RPMI7951 (cell line): ENCODE measurements at places on chromosomes 2 and 18. TPM values are rescaled to one million over a fixed set of nuclear protein-coding genes. Genes with fewer than 3 reads are reported as not detected.

DNA sequence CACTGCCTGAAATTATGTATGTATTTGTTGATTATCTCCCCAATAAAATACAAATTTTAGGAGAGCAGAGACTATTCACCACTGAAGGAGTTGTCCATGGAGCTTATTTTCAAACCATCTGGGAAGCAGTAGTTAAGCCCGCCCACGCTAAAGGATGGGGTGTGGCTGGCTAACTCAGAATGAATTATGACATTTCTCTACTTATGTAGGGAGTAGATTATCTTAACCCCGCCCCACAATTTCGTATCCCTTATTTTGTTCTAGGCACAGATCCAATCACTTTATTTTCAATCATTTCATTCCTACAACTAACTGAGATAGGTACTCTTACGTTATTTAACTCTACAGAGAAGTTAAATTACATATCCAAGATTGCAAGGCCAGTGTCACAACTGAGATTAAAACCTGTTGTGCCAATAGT lies 1.4 kb upstream of the LAPTM4A start:
- DNase-seq = peak; percentile 84

DNA sequence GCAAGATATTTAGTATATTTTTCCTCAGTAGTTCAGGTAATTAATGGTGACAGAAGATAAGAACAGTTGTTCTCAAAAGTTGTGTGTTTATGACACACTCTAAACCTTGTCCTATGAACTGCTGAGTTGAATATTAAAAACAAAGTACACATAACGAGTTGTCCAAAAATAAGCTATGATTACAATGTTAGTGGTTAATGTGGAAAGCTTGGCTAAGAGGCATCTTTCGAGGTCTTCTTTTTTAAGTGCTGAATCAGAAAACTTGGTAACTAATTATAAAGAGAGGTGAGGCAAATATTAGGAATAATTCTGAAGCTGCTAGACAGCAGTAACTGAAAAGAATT lies 1088.7 kb downstream of the SUCLG1 start:
- no peak for DNase-seq

GRCh38 chr18:59990121-59990823 lies 90.5 kb downstream of the PMAIP1 start:
- peak; percentile 6 for DNase-seq

The DYTN gene
- total RNA-seq = not detected in 2 replicates

- no peak for DNase-seq
Measured at GRCh38 chr2:85436836-85437487, 18.4 kb downstream of the SH2D6 start.

DNA sequence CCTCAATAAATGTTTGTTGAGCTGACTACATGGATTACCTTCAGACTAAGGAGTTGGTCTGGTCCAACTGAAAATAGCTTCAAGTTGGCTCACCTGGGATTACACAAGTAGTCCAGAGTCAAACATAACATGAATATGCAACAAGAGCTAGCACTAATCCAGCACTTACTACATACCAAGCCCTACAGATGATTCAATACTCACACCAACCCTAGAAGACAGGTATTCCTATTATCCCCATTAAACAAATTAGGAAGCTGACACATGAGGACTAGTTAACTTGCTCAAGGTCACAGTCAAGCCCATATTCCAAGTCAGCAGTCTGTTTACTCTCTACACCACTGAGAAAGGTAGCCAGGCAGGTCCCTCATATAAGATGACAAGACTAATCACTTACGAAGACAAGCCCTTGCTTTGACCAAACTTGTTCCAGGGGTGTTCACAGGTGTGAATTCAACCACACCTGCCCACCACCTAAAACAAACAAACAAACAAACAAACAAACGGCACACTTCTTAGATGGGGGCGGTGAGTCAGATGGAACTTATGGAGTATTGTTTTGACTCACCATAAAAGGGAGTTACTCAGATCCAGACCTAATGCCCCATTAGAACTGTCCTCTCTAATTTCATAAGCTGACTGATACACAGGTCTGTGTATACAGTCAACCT lies 29.1 kb downstream of the TMEM131 start:
- DNase-seq = no peak

The ALPG gene
- total RNA-seq = not detected in 2 replicates

GRCh38 chr2:190505696-190506095 lies 28.8 kb downstream of the NEMP2 start:
- DNase-seq = no peak

- DNase-seq = no peak
Measured at GRCh38 chr2:109139865-109140396, 10.9 kb downstream of the SH3RF3 start.
